ENCODE measurements at places on chromosomes 11 and 22. TPM values are rescaled to one million over a fixed set of nuclear protein-coding genes. Genes with fewer than 3 reads are reported as not detected.

CHRDL2 gene
- total RNA-seq: not detected

VSIG2 gene
- total RNA-seq: not detected

RAG2 gene
- total RNA-seq: not detected

KIRREL3 gene
- 30.0 TPM for total RNA-seq

OR4S1 gene
- total RNA-seq: not detected

RIMBP3C gene
- total RNA-seq: 0.69 TPM

L3MBTL2 gene
- 26.8 TPM for total RNA-seq
